ENCODE measurements at places on chromosomes 13 and 19. TPM values are rescaled to one million over a fixed set of nuclear protein-coding genes. Genes with fewer than 3 reads are reported as not detected.

The ZNF283 gene
- 4.6 TPM for polyA plus RNA-seq

The CYP2S1 gene
- polyA plus RNA-seq: not detected

The KCNRG gene
- polyA plus RNA-seq: 0.30 TPM

The TMEM145 gene
- not detected for polyA plus RNA-seq

The LYPD5 gene
- polyA plus RNA-seq: 1.4 TPM

The RYR1 gene
- polyA plus RNA-seq: not detected

The COX7A1 gene
- 93.2 TPM for polyA plus RNA-seq

The MEF2B gene
- polyA plus RNA-seq: 0.20 TPM

The LILRB2 gene
- polyA plus RNA-seq: not detected

The ZNF627 gene
- polyA plus RNA-seq: 7.7 TPM

The ZNF577 gene
- 7.6 TPM for polyA plus RNA-seq

The PALM gene
- polyA plus RNA-seq: 0.32 TPM

The CYP2A7 gene
- not detected for polyA plus RNA-seq

The ZNF541 gene
- polyA plus RNA-seq: 0.15 TPM

The APOE gene
- 0.87 TPM for polyA plus RNA-seq

The GPR12 gene
- polyA plus RNA-seq: not detected

The ZGLP1 gene
- polyA plus RNA-seq: 1.4 TPM

The SAFB2 gene
- 32.4 TPM for polyA plus RNA-seq

The KLK14 gene
- not detected for polyA plus RNA-seq

The GRIK5 gene
- polyA plus RNA-seq: not detected

The CD70 gene
- 0.20 TPM for polyA plus RNA-seq

The KLF5 gene
- polyA plus RNA-seq: 5.6 TPM

The B3GNT3 gene
- not detected for polyA plus RNA-seq

The HIF3A gene
- 0.20 TPM for polyA plus RNA-seq

The ZNF93 gene
- 4.5 TPM for polyA plus RNA-seq

The SPIB gene
- not detected for polyA plus RNA-seq

The ZNF728 gene
- polyA plus RNA-seq: not detected

The TGFB1 gene
- polyA plus RNA-seq: 13.9 TPM

The RDH8 gene
- not detected for polyA plus RNA-seq

The PHF11 gene
- 29.6 TPM for polyA plus RNA-seq

The GSX1 gene
- not detected for polyA plus RNA-seq

The CYP4F8 gene
- polyA plus RNA-seq: not detected

The TMPRSS9 gene
- polyA plus RNA-seq: 0.28 TPM

The GADD45B gene
- polyA plus RNA-seq: 95.0 TPM

The ZNF135 gene
- 4.9 TPM for polyA plus RNA-seq

The ZNF543 gene
- 1.7 TPM for polyA plus RNA-seq

The CYSLTR2 gene
- polyA plus RNA-seq: not detected

The ADGRE1 gene
- polyA plus RNA-seq: not detected
